ENCODE measurements at places on chromosomes 3 and 15. TPM values are rescaled to one million over a fixed set of nuclear protein-coding genes. Genes with fewer than 3 reads are reported as not detected.

DNA sequence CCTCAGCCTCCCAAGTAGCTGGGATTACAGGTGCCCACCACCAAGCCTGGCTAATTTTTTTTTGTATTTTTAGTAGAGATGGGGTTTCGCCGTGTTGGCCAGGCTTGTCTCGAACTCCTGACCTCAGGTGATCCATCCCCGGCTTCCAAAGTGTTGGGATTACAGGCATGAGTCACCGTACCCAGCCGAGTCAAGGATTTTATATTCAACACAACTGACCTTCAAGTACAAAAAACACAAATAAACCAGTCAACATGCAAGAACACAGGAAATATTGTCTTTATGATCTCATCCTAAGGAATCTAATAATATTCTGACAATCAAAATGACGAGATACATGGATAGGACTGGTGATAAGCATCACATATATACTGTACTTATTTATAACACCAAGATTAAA, 37.9 kb downstream of the TJP1 start:
- no peak for DNase-seq

GRCh38 chr15:86765281-86765680, 685.6 kb downstream of the AGBL1 start:
- no peak for DNase-seq

- DNase-seq = no peak
Measured at GRCh38 chr3:177371888-177372287, 174.6 kb upstream of the TBL1XR1 start.

GRCh38 chr3:50545781-50546180, 21.8 kb downstream of the C3orf18 start:
- no peak for DNase-seq

- peak; percentile 30 for DNase-seq
Measured at GRCh38 chr3:156642750-156643728, 31.4 kb upstream of the TIPARP start.

DNA sequence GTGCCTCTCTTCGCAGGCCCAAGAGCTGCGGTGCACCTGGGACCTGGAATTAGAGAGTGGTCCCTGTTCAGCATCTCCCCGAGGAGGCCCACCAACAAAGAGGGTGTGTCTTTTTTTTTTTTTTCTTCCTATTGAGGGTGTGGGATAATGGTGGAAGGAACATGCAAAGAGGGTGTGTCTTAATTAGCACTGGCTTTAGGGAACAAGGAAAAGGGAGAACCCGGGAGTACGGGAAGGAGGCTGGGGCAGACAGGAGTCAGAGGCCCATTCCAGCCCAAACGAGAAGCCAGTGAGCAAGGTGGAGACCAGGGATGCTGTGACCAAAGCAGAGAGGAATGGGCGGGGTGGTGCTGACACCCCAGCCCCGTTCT, 429 bp upstream of the LOXL1 start:
- no peak for DNase-seq

DNA sequence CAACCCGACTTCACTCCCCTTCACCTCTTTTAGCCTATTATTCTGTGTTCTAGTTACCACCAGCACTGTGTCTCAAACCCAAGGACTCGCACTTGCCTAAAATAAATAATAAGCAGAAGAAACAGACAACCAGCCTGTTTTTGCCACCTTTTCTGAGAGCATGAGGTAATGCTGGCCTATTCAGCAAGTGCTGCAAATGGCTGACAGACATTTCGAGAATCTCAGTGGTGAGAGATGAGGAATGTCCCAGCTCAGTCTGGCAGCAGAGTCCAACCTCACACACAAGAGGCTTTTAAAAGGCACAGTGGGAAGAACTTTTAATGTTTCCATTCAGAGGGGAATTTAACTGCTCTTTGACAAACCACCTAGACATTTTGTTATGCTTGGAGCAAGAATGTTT, 143.3 kb upstream of the GMNC start:
- no peak for DNase-seq

DNA sequence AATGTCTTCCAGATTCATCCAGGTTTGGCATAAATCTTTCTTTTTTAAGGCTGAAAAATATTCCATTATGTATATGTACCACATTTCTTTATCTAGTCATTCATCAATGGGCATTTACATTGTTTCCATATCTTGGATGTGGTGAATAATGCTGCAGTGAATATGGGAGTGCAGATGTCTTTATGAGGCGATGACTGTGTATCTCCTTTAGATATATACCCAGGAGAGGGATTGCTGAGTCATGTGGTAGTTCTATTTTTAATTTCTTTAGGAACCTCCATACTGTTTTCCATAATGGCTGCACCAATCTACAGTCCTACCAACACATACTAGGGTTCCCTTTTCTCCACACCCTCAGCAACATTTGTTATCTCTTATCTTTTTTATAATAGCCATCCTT, 96.3 kb downstream of the LRRC28 start:
- no peak for DNase-seq

DNA sequence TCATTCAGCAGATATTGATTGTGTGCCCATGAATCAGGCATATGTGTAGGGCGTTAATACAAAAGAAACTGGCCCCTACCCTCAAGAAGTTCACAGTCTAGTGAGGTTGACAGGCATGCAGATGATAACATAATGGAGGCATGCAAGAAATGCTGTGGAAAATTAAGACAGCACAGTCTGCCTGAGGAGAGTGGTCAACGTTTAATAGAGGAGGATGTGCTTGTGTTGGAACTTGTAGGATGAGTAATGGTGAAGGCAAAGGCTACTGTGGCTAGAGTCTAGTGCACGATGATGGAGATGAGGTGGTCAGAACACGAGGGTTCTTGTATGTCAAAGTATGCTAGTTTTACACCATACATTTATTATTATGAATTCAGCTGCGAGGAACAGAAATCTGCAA, 295.7 kb downstream of the SOX2 start:
- DNase-seq = no peak

DNA sequence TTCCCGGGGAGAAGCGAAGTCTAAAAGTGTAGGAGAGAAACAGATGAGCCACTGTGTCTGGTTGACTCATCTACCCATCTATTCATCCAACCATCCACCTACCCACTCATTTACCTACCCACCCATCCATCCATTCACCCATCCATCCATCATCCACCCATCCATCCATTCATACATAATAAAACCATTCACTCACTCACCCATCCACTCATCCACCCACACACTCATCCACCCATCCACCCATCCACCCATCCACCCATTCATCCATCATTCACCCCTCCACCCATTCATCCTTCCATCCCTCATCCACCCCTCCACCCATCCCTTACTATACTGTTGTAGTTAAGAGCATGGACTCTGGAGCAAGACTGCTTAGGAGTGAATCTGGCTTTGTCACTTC, 136.4 kb upstream of the ATP2B2 start:
- DNase-seq = no peak

DNA sequence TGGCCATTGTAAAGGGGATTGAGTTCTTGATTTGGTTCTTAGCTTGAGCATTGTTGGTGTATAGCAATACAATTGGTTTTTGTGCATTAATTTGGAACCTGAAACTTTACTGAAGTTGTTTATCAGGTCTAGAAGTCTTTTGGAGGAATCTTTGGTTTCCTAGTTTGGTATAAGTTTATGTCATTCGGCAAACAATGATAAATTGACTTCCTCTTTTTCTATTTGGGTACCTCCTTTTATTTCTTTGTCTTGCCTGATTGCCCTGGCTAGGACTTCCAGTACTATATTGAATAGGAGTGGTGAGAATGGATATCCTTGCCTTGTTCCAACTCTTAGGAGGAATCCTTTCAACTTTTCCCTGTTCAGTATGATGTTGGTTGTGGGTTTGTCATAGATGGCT, 32.1 kb downstream of the SPESP1 start:
- no peak for DNase-seq

DNA sequence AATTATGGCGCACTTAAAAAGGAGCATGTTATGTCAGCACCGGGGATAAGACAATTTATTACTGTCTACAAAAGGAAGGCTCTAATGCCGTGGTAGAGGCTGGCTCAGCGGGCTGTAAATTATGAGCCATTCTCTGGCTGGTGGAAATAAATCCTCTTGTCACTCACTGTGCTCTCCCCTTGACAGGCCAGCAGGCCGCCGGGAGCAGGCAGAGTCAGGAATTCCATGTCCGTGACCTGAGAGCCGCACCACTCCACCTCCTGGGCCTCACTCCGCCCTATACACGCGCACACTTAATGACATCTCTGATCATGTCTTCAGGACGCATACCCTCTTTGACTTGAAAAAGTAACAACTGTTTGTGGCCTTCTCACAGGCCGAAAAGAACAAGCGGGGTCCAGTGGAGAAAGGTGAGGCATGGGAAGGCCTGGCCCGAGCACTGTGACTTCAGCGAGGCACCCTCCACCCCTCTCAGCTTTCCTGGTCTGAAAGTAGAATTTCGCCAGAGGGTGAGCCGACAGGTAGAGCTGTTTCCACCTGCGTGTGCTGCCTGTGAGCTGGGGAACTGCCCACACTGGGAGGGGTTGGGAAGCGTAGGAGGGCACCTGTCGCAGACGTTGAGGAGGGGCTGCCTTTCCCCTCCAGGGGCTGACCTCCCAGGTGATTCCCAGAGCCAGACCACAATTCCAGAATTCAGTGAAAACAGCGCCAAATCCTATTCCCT, 13.2 kb upstream of the PCSK6 start:
- DNase-seq = no peak

DNA sequence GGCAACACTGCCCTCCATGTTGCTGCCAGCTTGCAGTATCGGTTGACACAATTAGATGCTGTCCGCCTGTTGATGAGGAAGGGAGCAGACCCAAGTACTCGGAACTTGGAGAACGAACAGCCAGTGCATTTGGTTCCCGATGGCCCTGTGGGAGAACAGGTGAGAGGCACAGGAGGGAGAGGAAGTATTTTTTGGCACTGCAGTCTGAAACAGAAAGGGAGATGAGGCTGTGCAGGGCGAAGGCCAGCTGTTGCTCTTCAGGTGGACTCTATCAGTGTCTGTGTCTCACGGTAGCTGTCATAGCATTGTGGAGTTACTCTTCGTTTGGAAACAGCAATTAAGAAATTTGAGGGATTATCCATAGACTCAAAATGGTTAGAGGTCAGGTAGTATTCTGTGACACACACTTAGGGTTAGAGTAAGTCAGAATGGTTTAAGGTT, 8.0 kb downstream of the NFKBIZ start:
- no peak for DNase-seq

GRCh38 chr15:59196416-59196815, 10.2 kb upstream of the LDHAL6B start:
- DNase-seq = no peak

GRCh38 chr3:192826214-192827006, 91.2 kb downstream of the MB21D2 start:
- no peak for DNase-seq

DNA sequence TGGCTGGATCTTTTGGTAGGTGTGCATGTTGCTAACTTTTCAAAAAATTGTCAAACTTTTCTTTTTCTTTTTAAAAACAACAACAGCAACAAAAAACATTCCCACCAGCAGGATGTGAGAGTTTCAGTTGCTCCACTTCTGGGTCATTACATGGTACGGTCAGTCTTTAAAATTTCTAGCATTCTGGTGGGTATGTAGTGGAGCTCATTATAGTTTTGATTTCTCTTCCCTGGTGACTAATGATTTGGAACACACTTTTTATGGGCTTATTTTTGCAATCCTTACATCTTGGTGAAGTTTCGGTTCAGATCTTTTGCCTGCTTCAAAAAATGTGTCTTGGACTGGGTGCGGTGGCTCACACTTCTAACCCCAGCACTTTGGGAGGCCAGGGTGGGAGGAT, 19.3 kb downstream of the ATP1B3 start:
- no peak for DNase-seq

DNA sequence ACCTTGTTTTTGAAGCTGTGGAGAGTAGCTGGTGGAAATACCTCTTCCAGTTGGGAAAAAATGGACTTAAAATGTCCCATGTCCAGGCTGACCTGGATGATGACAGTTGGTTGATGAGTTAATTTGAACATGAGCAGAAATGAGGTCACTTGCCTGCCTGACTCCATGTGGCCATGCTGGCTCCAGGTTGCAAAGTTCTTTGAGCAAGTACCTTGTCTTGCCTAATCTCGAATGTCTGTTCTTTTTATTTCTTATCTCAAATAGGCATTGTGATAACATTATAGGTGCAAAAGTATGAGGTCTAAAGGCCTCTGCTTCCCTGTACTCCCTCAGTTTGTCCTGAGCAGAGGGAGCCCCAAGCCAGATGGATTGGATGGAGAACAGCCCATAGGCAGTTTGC, 9.0 kb downstream of the MAPKBP1 start:
- DNase-seq = peak; percentile 90

- DNase-seq = peak; percentile 61
Measured at GRCh38 chr3:128317698-128318231, 148.9 kb downstream of the DNAJB8 start.

GRCh38 chr3:136437043-136437442, 186.9 kb downstream of the PCCB start:
- no peak for DNase-seq

Gene TOPAZ1
- total RNA-seq = not detected

Gene HES1
- 3.3 TPM for total RNA-seq

Gene KNL1
- 40.6 TPM for total RNA-seq

Gene ERICH6
- not detected for total RNA-seq

Gene CCDC80
- 2.3 TPM for total RNA-seq
